ENCODE measurements at places on chromosomes 1 and 21. TPM values are rescaled to one million over a fixed set of nuclear protein-coding genes. Genes with fewer than 3 reads are reported as not detected.
A peak's percentile ranks its signal among the peaks of the same experiment; 100 is the strongest.

GRCh38 chr1:185695299-185695698, 38.9 kb upstream of the HMCN1 start:
- DNase-seq: no peak

DNA sequence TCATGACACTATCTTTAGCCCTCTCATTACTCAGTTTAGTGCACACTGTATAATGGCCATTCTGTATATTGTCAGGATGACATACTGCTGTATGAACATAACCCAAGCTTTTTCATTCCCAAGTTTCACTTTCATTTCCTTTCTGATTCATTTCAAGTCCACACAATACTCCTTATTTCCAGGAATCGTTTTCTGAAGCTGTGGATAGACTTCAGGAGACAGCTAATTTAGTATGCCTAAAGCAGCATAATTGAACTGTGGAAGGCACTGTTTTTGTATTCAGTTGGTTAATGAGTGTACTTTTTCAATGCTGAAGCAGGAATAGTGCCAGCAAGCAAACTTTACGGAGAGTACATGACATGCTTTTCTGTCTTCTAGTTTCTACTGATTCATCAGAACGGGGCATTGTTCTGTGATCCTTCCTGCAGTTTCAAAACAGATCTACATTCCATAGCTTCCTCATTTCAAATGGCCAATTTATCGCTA, 578.5 kb upstream of the ZP4 start:
- DNase-seq: peak; percentile 60

DNA sequence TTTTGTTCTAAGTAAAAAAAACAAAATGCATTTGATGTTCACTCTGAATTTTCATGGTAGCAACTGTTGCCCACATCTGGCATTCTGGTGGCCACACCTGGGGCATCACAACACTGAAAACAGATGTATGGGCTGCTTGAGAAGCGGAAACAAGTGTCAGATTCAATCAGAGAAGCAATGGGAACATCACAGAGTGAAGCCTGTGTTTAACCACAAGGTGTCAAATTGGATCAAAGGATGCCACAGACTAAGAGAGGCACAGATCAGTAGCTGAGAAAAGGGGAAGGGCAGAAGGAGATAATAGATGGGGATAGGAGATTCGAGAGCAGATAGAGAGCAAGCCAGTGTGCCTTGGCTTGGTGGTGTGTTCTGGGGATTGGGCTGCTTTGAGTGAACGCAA, 49.8 kb upstream of the MTF2 start:
- DNase-seq: no peak

DNA sequence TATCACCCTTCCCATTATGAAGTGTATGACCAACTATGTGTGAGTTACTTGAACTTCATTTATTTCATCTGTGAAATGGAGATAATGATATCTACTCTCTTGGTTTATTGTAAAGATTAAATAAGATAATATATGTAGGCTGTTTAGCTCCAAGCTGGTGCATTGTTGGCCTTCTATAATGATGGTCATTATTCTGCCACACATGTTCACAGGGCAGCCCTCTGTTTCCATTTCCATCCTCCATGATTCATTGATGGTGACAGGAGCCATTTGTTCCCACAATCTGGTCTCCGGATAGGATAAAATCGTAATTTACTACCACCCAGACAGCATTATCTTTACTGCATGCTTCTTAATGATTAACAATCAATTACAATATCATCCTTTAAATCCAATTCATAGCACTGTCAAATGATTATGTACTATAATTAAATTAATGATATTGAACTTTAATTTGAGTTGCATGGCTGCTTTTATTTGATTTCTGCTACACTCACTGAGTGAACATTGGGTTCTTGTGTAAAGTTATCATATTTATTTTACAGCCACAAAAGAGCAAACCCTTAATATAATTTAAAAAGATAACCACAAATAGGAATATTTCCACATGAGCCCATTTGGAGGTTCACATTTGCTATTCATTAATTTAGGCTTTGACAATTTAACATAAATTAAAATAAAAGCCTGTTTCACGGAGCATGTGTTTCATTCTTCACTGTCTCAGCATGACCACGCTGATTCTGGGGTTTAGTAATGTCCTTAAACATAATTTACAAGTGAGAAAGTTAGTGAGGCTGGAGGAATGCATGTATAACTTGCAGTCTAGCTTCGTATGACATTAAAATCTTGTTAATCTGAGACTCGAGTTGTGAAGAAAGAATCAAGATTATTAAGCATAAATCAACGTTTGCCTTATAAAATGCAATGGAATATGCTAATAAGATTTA, 596.4 kb upstream of the ZRANB2 start:
- DNase-seq: no peak

PGBD5 gene
- not detected for total RNA-seq

KCNQ4 gene
- total RNA-seq: under 0.01 TPM

PUM1 gene
- 67.6 TPM for total RNA-seq

TRIM45 gene
- 1.7 TPM for total RNA-seq

SAMSN1 gene
- total RNA-seq: 0.86 TPM

LCE3E gene
- not detected for total RNA-seq
